ENCODE measurements at places on chromosomes 16 and 17.

DNA sequence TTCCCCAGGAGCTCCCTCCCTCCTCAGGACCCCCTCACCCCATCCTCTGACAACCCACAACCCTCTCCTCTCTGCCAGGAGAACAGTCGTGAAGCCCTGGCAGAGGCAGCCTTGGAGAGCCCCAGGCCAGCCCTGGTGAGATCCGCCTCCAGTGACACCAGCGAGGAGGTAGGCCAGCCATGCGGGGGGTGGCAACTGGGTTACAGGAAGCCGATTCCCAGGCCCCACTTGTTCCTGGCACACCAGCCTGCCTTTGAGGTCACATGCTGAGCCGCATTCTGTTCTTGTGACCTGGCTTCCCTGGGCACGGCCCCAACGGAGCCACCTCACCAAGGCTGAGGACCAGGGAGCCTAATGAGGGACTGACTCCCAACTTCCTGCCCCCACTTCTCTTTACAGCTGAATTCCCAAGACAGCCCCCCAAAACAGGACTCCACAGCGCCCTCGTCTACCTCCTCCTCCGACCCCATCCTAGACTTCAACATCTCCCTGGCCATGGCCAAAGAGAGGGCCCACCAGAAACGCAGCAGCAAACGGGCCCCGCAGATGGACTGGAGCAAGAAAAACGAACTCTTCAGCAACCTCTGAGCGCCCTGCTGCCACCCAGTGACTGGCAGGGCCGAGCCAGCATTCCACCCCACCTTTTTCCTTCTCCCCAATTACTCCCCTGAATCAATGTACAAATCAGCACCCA lies 7.9 kb downstream of the NAT9 start:
- no peak for DNase-seq

GRCh38 chr17:3921006-3921405 lies 4.7 kb upstream of the P2RX1 start:
- no peak for DNase-seq

DNA sequence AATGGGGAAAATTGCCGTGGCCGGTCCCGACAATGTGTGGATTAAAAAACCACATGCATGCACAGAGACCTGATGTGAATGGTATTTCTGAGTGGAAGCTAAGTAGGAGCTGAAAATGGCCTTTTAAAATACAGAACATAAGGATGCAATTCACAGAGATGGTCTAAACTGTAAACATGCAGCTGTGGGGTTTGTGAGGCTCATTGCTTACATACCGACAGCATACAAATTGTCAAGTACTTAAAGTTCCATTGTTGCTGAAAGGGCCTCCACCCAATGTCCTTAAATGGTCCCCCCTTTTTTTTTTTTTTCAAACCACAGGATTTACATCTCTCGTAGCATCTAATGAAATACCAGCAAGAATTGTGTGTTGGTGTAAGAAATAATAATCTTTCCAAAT lies 523.2 kb downstream of the MAF start:
- DNase-seq, result no peak

DNA sequence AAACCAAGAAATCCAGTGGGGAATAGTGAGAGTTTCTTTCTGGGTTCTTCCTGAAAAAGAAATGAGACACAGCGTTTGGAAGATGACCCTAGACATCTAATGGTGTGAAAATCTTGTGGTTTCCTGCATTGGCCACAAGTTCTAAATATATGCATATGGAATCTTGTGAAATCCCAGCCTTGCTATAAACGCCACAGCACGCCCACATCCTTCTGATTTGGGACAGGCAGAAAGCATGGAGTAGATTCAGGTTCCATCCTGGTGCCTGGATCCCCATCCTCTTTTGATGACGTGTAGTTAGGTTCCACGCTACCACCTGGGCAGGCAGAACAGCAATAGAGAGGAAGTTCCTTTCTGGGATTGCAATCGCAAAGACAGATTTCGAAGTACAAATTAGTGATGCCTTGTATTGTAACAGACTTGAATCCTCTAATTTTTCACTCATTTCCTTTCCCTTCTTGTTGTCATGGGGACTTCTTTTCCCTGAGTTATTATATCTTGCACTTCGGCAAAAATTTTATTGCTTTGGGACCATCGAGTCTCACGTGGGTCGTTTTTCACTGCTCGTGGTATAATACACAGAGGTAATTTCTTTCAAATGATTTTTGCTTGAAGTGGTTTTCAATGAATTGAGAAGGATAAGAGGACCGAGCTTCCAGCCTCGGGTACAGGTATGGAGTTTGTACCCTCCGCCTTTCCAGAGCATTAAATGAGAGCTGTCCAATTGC lies 37.6 kb downstream of the HS3ST4 start:
- DNase-seq, result no peak

DNA sequence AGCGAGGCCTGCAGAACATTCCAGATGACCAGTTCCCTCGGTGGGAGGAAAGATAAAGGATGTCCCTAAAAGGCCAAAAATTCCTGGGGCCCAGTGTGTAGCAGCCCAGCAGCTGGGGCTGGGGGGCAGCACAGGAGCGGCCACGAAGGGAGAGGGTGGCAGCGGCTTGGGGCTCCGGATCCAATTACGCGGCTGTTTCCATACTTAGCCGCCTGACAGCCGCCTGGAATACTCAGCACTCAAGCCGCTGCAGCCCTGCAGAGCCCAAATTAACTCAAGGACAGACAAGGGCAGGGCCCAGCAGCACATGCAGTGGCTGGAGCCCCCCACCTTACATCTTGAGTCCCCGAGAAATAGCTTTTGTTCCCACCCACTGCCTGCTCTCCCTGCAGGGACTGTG lies 1.3 kb downstream of the SRL start:
- no peak for DNase-seq

- DNase-seq, result no peak
These were observed 128.3 kb upstream of the MYOCD start for GRCh38 chr17:12537436-12537835.

DNA sequence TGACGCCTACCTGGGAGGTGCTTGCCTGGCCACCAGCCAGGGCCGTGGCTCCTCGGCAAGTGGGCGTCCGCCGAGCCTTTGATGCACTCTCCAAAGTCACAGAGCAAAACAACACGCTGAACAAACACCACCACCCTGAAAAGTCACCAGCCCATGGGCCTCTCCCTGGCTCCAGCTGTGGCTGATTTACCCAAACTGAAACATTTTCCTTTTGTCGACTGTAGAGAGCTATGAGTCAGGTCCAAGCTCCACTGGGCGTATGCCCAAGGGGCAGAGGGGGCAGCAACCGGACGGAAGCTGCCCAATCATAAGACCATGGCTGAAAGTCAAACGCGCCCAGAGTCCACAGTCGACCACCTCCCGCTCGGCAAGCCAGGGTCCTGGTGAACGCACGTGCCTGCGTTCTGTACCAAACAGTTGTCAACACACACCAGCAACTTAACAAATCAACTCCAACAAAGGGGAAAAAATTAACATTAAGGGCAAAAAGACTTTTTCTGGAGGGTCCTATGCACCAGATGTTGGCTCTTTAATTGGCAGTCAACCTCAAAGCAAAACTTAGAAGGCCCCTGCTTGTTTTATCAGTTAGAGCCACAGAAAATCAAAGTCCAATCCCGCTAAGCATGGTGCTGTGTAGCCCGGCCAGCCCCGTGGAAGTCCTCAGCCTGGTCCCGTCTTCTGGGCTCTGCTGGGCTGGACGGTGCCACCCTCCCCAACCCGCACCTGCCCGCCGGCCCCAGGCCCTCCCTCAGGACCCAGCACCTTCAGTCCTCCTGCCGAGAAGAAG lies 47.3 kb downstream of the TBC1D16 start:
- no peak for DNase-seq

- DNase-seq, result no peak
These were observed 4.7 kb downstream of the CHD3 start for GRCh38 chr17:7893187-7893880.

DNA sequence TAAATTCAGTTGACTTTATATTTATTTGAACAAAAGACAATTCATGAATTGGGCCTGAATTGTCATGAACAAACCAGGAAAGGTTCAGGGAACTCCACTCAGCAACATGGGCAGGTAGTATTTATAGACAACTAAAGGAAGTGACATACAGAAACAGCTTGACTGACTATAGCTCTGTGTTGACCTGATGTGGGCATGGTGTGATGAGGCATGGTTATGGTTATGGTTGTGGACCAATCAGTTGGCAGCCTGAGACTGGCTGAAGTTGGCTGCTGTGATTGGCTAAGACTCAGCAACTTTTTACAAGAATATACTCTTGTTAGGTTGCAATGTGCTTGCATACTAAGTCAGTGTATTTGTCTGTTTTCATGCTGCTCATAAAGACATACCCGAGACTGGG lies 108.4 kb downstream of the HS3ST3B1 start:
- no peak for DNase-seq

DNA sequence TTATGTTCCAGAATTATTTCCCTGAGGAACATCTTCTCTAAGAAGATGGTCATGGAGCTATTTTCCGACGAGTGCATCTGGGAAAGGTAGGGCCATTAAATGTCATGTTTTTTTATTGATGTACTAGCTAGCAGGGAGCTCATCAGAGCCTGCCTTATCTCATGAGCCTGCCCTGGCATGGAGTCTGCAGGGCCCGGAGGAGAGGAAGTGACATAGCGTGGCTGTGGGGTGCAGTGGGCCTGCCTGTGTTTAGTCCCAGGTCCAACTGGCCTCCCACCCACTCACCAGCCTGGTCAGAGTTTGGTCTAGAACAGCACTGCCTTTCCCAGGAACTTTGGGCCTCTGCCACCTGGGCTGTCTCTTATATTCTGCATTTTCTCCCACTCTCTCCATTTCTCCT lies 389.8 kb downstream of the SNX29 start:
- no peak for DNase-seq

DNA sequence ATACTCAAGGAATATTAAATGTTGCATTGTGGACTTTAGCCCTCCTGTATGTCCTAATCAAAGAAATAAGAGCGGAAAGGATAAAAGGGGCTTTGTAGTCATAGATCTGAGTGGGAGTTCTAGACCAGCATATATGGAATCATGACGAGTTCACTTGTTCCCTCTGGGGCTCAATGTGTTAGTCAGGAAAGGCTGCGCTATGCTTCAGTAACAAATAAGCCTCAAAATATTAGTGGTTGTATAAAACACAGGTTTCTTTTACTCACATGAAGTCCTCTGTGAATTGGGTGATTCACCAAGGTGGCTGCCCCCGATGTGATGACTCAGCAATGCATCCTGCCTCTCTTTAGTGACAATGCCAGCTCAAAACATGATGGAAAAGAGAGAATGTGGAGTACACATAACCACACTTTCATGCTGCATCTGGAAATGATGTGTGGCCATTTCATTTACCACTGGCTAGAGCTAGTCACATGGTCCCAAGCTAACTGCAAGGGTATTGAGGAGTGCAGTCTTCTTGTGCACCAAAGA lies 63.3 kb upstream of the IRX5 start:
- no peak for DNase-seq

- no peak for DNase-seq
These were observed 39.7 kb downstream of the SRCIN1 start for GRCh38 chr17:38565853-38566665.

DNA sequence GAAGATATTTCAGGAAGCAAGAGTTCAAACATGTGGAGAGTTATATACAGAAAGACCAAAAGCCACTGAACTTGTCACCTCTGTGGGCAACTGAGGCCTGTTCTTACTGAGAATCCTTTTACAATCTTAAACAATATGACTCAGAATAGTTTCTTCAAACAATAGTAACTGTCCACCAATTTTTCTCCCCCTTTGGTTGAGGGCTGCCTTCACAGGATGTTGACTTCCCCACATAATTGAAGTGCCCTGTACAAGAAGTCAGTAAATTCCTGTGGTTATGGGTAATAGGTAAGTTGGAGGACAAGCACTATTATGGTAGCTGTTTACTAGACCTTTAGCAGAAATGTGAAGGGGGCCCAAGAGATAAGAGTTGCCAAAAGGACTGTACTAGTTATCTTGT lies 215.8 kb downstream of the CDH8 start:
- DNase-seq, result no peak

- no peak for DNase-seq
These were observed 470.1 kb downstream of the TOX3 start for GRCh38 chr16:52076801-52077201.

DNA sequence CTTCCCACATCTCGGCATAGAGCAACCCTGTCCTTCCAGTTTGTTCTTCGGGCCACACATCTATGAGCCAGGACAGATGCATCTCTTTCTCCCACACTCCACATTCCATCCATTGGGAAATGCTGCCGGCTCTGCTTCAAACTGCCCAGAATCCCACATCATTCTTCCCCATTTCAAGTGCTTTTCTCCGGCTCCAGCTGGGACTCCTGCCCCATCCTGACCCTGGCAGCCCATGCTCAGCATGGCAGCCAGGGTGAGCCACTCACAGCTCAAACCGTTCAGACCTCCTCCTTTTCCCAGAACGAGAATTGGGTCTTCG lies 132.8 kb upstream of the SDK2 start:
- no peak for DNase-seq

DNA sequence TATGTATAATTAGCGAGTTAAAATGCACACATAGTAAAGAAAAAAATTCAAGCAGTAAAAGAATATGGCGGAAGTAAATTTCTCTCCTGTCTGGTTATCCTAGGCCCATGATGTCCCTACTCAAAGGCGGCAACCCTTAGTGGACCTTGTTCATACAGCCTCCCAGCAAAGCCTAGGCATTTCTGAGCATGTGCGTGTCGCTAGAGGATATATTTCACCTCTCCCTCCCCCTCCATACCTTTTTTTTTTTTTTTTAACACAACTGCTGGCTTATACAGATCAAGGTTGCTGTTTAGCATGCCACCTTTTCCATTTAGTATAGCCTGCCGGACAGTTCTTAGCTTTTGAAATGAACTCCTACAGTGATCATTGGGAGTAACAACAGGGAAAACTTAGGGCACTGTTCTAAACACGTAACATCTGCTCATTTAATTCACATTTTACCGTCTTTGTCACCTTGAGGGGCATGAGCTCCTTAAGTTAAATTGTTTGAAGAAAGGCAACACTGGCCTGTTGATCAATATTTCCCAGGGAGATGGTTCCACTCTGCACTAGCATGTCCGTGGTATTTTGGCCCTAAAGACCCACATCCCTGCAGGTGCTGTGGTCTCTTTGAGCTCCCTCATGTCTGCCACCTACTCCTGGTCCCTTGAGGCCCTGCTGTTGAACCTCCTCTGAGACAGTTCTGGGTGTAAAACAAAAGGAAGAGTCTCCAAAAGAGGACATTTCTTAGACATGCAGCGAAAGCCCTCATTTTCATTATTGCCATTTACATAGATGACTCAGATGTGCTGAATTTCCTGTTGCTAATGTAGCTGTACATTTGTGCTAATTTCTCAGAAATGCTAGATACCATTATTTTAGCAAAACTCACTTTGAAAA lies 4.1 kb upstream of the TNFRSF13B start:
- DNase-seq, result no peak

- no peak for DNase-seq
These were observed 58.9 kb downstream of the NOS2 start for GRCh38 chr17:27741361-27741861.

Measured in cortex of kidney (tissue), 1 donor.